ENCODE measurements at places on chromosomes 4 and X.
A peak's percentile ranks its signal among the peaks of the same experiment; 100 is the strongest.

GRCh38 chrX:154440623-154441357 lies 3.2 kb upstream of the FAM50A start:
- DNase-seq = no peak

GRCh38 chr4:175947117-175947722 lies 118.4 kb upstream of the WDR17 start:
- no peak for DNase-seq

DNA sequence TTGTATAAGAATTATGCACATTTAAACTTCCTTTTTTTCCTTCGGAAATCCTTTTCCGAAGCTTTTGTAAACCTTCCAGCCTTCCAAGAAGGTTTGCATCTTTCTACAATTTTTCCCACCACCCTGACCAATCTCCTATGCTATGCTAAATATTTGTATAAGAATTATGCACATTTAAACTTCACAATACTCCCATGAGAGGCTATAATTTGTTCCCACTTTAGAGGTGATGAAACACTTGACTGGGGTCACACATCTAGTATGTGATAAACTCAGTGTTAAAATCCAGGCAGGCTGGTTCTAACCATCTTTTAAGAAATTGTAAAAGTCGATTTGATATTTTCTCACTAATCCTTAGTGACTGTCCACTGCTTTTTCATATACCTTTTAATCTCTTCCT lies 22.1 kb downstream of the NUDT6 start:
- DNase-seq = no peak

- no peak for DNase-seq
Measured at GRCh38 chr4:172726001-172726423, 442.6 kb upstream of the GALNT7 start.

GRCh38 chrX:124280294-124280902 lies 52.1 kb upstream of the TEX13D start:
- DNase-seq = no peak

GRCh38 chr4:102428122-102428521 lies 73.0 kb upstream of the NFKB1 start:
- no peak for DNase-seq

- peak; percentile 40 for DNase-seq
Measured at GRCh38 chr4:1491328-1492141, 85.3 kb upstream of the NKX1-1 start.

- no peak for DNase-seq
Measured at GRCh38 chr4:168667376-168667775, 170.5 kb downstream of the PALLD start.

DNA sequence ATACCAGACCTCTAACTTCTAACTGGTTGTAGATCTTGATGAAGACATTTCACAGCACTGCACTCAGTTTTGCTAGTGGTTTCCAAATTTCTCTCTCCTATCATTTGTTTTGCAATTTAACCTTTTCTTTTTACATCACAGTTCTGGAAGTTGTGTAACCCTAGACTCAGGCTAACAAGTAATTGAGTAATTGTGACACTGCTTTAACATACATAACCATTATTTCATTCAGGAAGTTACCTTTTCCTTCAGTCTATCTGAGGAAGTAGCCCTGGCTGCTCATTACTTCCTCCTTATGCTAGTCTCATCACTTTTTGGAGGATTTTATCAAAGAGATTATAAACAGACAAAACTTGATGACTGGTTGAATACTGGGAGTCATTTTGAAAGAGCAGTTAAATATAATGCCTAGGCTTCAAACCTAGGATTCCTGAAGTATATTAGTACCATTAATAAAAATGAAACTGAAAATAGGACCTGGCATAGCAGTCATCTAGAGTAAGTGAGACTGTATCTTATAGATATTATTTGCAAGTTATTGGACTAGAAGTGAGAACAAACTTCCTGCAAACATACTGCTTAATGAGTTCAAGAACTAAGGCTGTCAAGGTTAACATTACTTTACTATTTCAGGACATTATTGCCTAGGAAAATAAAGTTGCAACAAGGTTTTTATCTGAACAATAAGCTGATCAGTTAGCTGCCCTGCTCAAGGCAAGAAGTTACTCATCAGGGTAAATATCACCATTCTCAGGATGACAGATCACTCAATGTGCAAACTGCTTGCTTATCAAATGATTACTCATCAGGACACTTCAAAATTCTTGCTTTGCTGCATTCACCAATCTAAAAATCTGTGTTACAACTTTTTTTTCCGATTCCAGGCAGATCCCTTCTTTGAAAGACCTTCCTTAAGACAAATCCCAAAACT lies 25.6 kb upstream of the TEX13C start:
- DNase-seq = no peak

GRCh38 chrX:20215565-20215964 lies 51.1 kb downstream of the RPS6KA3 start:
- DNase-seq = no peak

DNA sequence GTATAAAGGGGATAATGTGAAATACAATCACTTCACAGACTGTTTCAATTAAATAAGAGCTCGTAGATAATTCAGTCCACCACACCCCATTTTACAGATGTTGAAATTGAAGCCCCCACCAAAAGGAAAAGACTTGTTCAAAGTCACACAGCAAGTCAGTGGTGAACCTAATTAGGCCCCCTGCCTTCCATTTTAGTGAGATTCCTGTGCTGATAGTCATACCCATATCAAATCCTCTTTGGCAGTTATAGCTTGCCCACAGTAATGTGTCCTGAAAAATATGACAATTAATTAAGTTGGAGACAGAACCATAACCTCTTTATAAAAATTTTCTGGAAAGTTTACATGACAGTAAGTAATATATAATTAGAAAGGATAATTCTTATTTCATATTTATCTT lies 58.0 kb downstream of the AR start:
- no peak for DNase-seq

DNA sequence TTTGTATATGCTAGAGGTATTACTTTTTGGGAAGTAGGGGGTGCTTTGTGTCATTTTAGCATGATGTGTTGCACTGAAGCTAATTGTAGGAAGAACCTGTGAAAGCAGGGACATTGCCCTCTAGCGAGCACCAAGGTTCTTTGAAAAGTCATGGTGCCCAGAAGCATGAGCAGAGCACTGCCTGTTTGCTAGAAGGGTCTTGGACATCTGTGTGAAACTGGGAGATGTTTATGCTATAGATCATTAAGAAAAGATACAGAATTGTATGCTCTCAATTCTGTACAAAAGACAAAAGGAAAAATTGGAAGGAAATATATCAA lies 14.7 kb downstream of the GRPR start:
- DNase-seq = no peak

GRCh38 chr4:15040916-15041463 lies 38.7 kb downstream of the CPEB2 start:
- DNase-seq = no peak

GRCh38 chr4:156884183-156884582 lies 87.4 kb downstream of the PDGFC start:
- DNase-seq = no peak

- no peak for DNase-seq
Measured at GRCh38 chrX:33138677-33139249, 72.6 kb downstream of the DMD start.

- DNase-seq = no peak
Measured at GRCh38 chr4:99759346-99759984, 57.2 kb upstream of the DAPP1 start.

DNA sequence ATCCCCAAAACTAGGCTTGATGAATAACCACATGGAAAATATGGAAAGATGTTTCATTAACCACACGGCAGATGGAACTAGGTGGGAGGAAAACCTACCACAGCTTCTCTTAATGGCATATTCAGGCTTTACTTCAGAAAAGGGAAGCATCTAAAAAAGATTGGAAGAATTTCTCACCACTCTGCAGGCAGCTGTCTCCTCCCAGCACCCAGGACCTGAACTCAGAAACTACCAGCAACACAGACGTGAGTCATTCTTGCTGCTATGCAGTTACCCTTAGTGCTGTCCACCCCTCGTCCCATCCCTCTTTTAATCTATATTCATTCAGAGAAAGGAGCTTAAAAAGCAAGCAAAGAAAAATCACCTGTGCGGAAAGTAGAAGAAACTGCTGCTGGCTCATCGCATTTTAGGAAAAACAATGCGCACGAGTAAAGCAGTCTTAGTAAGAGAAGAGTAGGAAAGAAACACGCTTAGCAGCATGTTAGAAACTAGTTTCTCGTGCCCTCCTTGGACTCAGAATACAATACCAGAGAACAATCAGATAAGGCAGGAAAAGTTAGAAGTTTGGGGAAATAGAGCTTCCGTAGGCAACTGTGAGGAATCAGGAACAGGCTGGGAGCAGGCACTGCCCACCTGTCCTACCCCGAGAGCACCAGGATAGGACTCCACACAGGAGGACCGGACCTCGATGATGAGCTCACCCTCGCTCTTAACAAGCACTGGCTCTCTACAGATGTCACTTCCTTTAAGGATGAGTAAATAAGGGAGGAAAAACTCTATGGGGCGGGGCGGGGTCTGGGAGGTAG lies 48.1 kb upstream of the ENPP6 start:
- no peak for DNase-seq

DNA sequence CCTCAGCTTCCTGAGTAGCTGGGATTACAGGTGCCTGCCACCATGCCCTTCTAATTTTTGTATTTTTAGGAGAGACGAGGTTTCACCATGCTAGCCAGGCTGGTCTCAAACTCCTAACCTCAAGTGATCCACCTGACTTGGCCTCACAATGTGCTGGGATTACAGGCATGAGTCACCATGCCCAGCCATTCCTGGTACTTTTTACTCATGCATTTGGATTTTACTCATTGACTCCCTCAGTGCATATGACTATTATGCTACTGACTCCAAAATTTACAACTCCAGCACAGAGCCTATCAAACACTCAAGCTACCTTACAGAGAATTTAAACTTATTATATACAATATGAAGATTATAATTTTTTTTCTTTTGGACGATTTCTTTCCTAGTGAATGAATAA lies 199.9 kb downstream of the CXXC4 start:
- no peak for DNase-seq

DNA sequence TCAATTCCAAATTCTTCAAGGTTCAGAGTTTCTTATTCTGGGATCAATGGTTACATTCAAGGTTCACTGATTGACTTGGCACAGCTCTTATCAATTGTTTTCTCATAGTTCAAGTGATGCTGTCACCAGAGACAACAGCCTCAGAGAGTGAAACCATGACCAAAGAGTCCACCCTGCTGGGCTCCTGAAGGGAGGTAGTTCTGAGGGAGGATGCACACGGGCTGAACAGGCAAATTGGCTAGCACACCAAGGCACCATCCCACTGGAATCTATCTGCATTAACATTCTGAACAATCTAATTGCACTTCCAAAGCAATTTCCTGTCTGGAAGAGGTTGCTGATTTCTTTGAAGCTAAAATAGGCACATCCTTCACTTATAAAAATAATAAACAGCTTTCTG lies 16.6 kb upstream of the GAB1 start:
- DNase-seq = no peak

DNA sequence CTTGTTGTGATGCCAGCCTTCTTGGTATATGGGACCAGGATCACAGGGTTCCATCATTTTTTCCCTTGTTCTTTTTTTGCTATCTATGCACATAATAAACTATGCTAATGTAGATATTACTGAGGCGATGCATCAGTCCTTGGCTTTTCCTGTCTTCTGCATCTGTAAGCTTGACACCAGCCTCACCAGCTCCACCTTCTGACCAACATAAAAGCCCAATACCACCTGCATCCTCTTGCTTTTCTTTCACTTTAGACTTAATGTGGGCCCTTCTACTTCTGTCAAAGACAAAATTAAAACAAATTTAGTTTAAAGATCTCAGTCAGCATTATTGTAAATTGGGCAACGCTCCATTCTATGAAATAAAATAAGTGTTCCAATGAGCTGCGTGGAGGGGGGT lies 1718.8 kb upstream of the PCDH10 start:
- DNase-seq = no peak

DNA sequence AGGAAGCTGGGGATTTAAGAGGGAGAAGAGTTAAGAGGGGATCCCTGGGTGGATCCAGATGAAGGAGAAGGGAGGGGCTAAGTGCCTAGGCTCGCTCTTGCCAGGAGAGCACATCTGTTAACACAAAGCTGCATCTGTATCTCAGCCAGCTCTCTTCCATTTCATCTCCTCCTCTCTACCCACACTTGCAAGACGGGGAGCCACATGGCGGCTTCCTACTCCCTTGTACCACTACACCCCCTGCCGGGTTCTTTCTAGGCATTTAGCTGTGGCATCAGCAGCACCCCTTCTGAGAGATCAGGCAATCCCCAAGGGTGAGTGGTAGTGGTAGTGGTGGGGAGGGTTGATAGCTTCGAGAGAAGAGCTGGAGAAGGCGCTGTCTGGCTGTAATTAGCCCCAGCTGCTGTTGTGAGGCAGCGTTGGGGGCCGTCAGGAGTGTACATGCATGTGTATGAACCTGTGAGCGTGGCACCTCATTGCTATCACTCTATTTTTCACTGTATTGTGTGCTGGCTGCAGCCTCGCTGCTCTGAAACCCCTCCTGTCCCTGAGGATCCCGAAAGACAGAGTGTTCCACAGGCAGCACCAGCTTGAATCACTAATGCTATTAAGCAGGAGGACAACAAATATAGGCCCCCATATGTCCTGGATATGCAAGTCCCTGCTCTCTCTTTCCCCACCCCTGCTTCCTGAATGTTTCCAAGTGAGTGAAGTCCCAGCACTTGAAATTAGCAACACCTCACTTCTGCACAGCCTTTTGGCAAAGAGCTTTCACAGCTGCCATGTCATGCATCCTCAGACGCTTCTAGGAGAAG lies 73.7 kb downstream of the RTL9 start:
- DNase-seq = no peak

DNA sequence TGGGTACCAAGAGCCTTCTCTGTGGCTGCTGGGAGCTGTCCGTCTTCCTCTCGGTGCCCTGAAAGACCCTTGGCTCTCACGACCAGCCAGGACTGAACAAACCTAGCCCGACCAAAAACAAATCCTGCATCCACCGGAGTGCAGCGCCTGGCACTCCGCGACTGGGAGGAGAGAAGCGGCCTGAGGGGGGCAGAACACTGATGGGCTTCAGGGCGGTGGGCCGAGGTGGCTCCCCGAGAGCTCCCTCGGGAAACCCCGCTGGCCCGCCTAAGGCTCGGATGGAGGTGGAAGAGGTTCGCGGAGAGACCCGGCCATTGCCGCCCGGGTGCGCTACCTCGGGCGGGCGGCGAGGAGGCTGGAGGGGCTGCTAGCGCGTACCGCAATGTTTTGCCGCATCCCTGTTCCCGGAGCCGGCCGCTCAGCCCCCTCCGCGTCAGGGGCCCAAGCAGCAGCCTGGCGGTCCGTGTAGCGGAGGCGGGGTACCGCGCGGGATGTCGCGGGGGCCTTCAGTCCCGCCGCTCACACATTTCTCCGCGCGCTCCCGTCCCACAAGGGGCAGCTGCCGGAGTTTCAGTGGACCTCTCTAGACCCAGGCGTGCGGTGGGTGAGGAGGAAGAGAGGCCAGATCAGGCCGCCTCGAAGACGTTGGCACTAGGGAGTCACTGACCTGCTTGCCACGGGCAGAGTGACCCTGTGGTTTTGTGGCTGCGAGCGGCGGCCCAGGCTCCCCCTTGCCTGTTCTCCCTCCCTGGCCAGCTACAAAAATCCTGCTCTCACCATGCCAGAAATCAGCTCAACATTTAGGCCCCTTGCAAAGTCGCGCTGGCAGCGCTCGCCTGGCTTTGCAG lies 2.2 kb downstream of the SLITRK4 start:
- no peak for DNase-seq

GRCh38 chr4:176077561-176077960 lies 11.9 kb downstream of the WDR17 start:
- no peak for DNase-seq

GRCh38 chr4:163404580-163404979 lies 60.9 kb downstream of the NPY5R start:
- no peak for DNase-seq

GRCh38 chr4:8607603-8608481 lies 15.3 kb downstream of the CPZ start:
- DNase-seq = no peak
